ENCODE measurements at places on chromosomes 7 and 10. TPM values are rescaled to one million over a fixed set of nuclear protein-coding genes. Genes with fewer than 3 reads are reported as not detected.

The MYPN gene
- 0.77 TPM for polyA plus RNA-seq

The GPR85 gene
- polyA plus RNA-seq = 3.0 TPM

The LRRN3 gene
- 4.4 TPM for polyA plus RNA-seq

The PNLIPRP2 gene
- not detected for polyA plus RNA-seq

The SDK1 gene
- 2.5 TPM for polyA plus RNA-seq

GRCh38 chr10:89159761-89160160 is 47.4 kb downstream of the CH25H start:
- DNase-seq = peak; percentile 22

- peak; percentile 95 for DNase-seq
Observed at GRCh38 chr10:44981172-44982113, 2.8 kb upstream of the DEPP1 start.

DNA sequence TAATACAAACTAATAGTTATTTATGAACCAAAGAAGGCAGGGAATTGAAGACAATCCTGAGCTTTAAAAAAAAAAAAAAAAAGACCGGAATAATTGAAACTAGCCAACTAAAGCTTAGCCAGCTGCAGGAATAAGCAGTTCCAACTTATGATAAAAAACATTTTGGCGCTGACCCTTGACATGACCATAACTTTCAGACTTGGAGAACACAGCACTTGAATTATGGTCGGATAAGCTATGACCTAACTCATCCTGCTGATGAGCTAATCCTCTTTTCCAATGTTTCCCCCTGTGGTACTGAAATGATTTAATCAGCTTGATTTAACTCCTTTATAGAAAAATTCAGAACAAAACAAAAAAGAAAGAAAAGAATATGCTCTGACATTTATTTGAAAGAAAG is 181.8 kb downstream of the DGKB start:
- DNase-seq = peak; percentile 37

GRCh38 chr10:27564398-27564797 is 60.3 kb downstream of the RAB18 start:
- no peak for DNase-seq

GRCh38 chr7:124429923-124430322 is 335.7 kb downstream of the GPR37 start:
- DNase-seq = no peak

DNA sequence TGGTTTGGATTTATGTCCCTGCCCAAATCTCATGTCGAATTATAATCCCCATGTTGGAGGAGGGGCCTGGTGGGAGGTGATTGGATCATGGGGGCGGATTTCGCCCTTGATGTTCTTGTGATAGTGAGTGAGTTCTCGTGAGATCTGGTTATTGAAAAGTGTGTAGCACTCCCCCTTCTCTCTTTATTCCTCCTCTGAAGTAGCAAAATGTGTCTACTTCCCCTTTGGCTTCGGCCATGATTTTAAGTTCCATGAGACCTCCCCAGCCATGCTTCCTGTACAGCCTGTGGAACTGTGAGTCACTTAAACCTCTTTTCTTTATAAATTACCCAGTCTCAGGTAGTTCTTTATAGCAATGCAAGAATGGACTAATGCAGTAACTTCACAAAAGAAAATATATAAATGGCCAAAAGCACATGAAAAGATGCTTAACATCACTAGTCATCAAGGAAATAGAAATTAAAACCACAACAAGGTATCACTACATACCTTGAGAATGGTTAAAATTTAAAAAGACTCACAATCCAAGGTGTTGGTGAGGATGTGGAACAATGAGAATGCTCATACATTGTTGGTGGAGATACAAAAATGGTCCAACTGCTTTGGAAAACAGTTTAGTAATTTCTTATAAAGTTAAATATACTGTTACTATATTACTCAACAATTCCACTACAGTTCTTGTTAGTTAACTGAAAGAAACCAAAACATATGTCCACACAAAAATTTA is 218.7 kb downstream of the SNX10 start:
- DNase-seq = no peak

DNA sequence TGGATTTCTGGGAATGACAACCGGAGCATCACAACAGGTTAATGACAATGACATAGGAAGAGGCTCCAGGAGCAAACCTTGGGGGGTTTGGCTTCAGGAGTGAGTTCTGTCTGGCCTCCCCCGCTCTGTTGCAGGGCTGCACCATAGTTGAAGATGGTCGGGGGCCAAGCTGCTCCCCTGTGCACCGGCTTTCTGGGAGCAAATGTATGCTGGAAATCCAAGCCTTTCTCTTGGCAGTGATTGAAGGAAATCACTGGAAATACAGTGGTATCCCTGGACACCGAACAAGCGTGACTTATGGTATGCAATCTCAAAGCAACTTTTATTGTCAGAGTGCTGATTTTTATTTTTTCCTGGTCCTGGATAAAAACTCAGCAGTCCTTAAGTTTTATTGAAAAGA is 251.9 kb upstream of the ZNF32 start:
- DNase-seq = no peak

DNA sequence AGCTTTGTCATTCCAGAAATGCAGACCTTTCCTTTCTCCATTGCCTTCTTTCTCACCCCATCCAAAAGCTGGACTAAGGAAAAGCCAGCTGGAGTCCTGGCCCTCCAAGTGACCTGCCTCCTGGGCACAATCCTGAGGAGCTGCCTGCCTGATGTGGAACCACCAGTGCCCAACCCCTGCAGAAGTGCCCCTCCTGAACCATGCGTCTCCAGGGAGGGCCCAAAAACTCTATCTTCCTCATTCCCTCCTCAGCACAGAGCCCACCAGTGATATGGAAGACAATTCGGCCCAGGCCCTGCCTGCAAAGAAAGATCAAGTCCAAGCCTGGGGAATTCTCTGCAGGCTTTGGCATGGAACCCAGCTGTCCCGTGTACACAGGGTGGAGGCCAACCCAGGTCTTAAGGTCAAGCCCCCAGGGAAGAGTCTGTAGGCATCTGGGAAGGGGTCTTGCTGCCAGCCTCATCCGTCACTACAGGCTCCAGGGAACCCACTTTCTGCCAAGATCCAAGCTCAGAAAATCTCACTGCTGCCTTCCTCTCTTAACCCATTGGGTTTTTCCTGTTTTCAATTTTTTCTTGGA is 3.5 kb upstream of the GRID1 start:
- no peak for DNase-seq

DNA sequence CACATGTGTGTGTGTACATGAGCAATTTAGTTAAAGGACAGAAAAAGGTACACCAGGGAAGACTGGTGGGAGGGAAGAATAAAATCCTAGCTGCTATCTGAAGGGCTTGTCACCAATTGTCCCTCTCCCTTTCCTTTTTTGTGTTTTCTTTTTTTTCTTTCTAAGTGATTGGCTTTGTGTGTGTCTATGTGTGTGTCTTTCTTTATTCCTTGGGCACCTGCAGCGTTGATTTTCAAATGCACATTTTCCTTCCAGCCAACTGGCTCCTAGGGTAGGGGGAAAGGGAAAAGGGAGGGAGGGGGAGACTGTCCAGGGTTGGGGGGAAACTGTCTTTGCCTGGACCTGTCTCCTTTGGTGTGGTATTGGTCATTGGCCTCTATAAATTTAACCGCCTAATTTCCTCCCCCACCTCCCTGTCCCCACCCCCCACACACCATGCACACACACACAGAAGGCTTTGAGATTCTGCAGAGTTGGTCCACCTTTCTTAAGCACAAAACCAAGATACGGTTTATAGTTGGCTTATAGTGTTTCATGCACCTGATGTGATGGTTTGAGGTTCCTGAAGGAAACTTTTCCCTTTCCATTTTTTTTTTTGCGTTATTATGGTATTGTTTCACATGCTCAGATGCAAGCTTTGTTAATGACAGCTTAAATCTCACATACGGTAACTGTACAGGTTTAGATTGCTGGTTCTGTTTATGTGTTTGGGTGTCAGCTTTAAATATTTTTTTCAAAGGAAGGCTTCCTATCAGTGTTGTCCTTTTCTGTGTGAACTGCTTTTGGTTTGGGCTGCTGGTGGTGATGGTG is 2.6 kb downstream of the AUTS2 start:
- no peak for DNase-seq

DNA sequence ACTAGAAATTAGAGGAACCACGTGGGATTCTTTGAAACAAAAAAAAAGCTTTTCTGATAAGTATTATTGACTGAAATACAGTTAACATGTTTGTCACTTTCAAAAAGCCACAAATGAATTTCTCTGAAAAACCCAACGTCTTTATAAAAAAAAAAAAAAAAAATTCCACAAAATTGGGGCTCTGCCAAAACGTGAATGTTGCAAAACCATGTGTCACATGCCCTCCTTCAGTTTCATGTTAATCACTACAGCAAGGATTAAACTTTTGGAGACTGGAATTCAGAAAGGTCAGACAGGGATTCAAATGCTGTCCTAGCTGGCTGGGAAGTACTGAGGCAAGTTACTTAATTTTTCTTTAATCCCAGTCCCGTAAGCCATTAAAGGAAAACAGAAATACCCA is 278.0 kb upstream of the KLF14 start:
- peak; percentile 93 for DNase-seq
